ENCODE measurements at places on chromosomes 13 and 19. TPM values are rescaled to one million over a fixed set of nuclear protein-coding genes. Genes with fewer than 3 reads are reported as not detected.

DNA sequence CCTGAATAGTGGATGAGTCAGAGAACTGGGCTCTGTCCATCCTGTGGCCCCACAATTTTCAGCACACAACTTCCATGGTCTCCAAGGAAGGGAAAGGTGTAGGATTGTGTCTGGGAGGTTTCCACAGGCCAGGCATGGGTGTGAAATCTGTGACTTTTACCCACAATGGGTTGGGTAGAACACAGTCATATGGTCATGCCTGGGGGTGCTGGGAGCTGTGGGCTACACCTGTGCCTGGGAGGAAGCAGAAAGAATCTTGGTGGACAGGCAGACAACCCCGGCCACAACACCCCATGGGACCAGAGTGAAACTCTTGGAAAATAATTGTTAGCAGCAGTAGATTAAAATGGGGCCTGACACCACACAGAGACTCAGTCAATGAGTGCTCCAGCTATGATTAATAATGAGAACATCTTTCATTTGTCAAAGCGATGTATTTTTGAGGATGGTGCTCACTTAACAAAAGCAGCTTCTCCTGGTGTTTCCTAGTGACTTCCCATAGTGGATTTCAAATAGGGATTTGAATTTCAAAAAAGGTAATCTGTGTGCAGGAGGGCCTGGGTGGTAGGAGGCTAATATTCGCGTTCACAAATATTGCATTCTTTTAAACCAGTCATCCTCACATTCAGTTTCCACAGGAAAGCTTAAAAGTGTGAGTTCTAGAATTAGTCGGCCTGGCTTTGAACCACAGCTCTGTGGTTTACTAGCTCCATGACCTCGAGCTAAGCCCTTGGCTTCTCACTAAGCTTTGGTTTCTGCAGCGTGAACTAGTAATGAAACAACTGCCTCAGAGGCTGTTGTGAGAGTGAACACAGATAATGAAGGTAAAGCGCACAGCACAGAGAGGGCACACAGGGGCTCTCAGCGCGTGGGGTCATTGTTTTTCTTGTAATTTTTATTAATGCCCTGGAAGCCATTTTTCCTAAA is 89.3 kb upstream of the UQCRFS1 start:
- no peak for DNase-seq

The PSPN gene
- 0.54 TPM for total RNA-seq

DNA sequence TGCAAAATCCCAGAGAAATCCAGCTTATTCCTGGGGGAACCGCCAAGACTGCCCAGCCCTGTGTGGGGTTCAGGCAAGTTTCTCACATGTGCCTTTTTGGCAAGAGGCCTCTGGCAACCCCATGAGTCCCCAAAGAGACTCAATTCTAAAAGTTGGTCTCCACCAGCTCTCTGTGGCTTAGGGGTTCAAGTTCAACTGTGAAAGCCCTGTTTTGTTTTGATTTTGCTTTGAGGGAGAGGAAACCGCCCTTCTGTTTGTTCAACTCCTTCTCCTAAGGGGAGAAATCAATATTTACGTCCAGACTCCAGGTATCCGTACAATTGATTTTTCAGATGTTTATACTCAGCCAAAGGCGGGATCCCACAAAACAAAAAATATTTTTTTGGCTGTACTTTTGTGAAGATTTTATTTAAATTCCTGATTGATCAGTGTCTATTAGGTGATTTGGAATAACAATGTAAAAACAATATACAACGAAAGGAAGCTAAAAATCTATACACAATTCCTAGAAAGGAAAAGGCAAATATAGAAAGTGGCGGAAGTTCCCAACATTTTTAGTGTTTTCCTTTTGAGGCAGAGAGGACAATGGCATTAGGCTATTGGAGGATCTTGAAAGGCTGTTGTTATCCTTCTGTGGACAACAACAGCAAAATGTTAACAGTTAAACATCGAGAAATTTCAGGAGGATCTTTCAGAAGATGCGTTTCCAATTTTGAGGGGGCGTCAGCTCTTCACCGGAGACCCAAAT is 583 bp upstream of the LDLR start:
- DNase-seq = no peak

The ONECUT3 gene
- not detected for total RNA-seq

- no peak for DNase-seq
These were observed 11.5 kb downstream of the MARK4 start for GRCh38 chr19:45262570-45262969.

DNA sequence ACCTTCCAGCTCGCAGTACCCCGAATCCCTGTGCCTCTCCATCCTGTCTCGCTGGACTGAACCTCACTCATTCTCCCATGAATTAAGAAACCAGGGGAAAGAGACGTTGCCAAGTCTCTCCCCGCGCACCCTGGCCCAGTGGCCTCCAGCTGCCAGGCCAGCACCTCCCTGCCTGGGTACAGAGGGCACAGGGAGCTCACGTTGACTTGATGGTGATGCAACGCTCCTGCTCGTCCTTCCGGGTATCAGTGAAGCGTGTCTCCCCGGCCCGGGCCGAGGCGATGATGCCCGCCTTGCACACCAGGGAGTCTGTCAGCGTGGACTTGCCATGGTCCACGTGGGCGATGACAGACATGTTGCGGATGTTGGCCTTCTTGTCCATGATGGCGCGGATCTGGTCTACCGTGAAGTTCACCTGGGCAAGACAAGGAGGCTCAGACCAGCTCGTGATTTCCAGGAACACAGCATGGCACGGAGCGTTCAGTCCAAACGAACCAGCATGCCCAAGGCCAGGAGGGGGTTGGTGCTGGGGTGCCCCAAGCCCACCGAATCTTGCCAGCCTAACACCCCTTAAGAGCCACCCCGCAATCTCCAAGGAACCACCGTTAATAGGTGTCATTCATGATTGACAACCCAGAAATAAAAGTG is 1.2 kb downstream of the EEF2 start:
- DNase-seq = peak; percentile 47

The NCR1 gene
- total RNA-seq = not detected

GRCh38 chr19:2421581-2422306 is 5.6 kb downstream of the TIMM13 start:
- no peak for DNase-seq

GRCh38 chr13:97726664-97727280 is 226.7 kb upstream of the IPO5 start:
- DNase-seq = no peak

GRCh38 chr13:84641491-84641890 is 759.2 kb upstream of the SLITRK1 start:
- DNase-seq = peak; percentile 47

The RNF225 gene
- not detected for total RNA-seq

- no peak for DNase-seq
These were observed 6.7 kb upstream of the PLIN4 start for GRCh38 chr19:4524808-4525562.

- peak; percentile 11 for DNase-seq
These were observed 103.3 kb upstream of the HTR2A start for GRCh38 chr13:47000165-47000564.
